Non-pigmented ciliary epithelial cell (primary cell): ENCODE measurements at places on chromosomes 5 and 9.

DNA sequence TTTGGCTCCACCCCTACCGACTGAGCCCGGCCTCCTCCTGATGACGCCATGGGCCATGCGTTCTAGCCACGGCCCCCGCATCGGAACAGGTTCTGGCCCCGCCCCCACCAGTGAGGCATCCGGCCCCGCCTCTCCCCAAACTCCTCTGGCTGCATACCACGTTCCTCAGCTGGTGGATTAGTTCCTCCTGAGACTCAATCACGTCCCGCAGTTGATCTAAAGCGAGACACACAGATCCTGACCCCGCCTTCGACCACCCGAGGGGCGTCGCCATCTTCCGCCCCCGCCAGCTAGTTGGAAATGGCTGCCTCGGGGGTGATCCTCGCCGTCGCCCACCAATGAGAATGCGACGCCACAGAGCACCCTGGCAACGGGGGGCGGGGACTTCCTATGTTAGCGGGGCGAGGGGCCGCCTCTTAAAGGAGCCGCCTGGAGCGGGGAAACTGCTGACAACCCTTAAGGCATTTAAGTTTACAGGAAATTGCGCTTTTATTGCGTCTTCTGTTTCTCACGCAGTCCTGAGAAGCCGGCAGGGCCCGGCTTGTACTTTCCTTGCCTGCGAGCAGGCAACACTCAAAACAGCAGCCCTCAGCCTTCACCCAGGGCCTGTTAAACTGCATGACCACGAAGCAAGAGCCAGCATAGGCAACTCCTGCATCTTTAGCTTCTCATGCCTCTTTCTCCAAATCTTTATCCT is at the start of gene SPATA24:
TSS of gene SPATA24 (minus strand) at position 303 of the 697 bp plus-strand sequence. CDS start at position 274, 29 bp downstream.
- DNase-seq, result peak; percentile 83

DNA sequence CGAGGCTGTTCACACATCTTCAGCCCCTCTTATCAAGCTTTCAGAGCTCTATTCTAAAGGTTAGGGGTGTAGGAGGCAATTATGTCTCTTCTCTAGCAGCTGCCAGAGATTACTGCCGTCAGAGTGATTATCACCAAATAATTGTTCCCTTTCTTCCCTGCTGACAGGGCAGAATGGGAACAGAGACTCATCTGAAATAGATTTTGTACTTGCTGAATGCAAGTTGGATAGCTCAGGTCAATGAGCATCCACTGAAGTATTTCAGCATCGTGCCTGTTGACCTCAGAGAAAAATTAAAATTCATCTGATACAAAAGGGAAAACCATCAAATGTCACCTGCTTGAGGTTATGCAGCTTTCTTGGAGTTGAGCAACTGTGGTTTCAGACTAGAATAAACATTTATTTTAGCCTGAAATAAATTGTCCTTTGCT is 213.7 kb upstream of the MAP3K1 start:
- DNase-seq, result peak; percentile 8

DNA sequence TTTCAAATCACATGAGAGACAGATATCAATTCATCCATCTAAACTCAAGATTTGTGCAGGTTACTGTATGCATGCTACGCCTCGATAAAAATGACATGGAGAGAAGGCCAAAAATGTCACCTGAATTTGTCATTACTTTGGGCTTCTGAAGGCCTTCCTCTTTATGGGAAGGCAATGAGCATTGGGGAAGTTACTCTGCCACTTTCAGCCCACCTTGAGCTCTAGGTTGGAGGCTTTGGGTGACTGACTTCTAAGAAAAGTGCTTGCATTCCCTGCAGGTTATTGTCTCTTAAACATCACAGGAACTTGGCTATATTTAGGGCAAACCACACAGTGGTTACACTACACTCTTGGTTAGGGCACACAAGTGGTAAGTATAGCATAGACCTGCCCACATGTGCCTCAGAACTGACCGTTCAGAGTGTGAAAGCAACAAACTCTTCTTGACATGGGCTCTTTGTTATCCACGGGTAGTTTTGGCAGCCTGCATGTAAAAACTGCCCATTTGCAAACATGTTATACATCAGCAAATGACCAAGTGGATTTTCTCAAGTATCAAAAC is 169.5 kb downstream of the ZNF608 start:
- DNase-seq, result no peak

GRCh38 chr5:150389531-150390266 is 23.0 kb downstream of the CD74 start:
- no peak for DNase-seq

- DNase-seq, result no peak
Measured at GRCh38 chr9:133162861-133163503, 732 bp downstream of the GBGT1 start.

DNA sequence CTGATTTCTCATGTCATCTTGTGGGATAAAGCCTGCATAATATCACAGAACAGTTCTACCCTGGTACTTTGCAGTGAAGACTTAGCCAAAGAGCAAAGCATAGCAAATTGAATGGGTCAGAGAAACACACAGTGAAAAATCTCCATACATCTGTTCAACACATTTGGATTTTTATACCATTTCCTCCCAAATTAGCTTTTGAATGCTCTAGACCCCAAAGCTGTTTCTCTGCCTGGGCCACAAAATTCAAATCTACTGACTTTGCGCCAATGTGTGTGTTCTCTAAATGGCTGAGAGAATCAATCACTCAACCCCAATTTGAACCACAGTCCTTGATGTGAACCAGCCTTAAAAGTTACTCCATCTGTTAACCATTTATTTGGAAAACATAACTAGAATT is 236.9 kb upstream of the NFIL3 start:
- DNase-seq, result no peak

DNA sequence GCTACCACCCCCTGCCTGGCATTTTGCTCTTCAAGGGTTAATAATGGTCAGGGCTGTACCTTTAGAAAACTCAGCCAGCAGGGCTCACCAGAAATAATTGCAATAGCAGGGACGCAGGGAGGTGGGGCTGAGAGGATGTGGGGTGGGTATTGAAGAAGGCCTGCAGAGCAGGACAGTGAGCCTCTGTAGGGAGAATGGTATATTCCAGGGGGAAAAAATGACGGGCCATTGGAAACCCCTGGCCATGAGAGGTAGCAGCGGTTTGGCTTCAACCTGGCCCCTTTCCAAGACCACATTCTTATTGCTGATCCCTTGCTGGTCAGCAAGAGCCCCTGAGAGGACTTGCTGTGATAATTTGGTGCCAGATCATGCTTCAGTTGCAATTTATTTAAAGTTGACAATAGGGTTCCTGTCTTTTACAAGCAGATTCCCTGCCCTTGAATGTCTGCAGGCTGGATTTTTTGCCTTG is 36.7 kb upstream of the CTNNA1 start:
- DNase-seq, result no peak

GRCh38 chr5:127002390-127002789 is 28.0 kb downstream of the MARCHF3 start:
- DNase-seq, result no peak

DNA sequence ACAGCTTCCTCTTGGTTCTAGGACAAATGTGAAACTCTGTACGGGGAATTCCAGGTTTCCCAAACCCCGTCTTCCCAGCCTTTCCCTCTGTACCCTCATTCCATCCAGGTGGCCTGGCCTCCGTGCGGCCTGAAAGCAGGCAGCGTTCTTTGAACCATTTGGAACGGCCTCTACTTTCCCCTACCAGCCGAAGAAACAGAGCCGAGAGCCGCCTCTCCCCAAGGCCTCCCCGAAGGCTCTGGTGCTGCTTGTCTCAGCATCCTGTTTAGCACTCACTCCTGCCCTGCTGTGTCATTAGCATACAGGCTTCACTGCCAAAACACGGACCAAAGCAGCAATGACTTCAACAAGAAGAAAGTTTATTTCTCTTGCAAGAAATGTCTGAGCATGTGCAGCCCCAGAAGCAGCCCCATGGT is 137.7 kb downstream of the HSD17B3 start:
- DNase-seq, result no peak

DNA sequence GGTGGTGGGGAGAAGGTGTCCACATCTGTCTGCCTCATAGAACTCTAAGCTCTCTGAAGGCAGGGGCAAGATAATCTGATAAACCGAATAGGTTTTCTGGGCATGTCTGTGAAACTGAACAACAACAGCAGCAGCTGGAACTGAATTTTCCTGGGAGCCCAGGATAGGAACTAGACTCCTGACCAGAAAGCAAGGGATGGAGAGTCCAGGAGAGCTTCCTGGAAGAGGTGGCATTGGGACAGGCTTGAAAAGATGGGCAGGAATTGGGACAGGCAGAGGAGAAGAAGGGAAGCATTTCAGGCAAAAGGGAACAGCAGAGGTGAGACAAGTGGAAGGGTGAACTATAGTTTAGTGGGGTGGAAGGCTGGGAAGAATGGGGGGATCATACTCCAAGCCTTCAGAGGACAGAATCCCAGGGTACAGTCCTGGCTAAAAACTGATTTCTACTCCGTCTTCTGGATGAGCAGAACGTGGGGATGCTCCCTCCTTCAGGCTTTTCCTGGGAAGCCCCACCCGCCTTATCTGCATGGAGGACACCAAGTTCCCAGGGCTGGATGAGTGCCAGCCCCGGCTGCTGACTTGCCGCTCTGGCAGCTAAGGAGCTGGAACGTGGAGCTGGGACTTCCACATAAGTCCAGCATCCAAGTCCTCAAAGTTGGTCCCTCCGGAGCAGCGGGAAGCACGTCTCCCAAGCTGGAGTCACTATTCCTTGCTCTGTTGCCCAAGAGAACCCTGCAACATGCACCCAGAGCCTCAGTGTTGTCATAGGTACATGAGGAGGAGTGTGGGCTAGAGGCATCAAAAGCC is 13.9 kb upstream of the KIF12 start:
- no peak for DNase-seq

GRCh38 chr9:87113874-87114273 is 166.6 kb upstream of the GAS1 start:
- DNase-seq, result no peak

DNA sequence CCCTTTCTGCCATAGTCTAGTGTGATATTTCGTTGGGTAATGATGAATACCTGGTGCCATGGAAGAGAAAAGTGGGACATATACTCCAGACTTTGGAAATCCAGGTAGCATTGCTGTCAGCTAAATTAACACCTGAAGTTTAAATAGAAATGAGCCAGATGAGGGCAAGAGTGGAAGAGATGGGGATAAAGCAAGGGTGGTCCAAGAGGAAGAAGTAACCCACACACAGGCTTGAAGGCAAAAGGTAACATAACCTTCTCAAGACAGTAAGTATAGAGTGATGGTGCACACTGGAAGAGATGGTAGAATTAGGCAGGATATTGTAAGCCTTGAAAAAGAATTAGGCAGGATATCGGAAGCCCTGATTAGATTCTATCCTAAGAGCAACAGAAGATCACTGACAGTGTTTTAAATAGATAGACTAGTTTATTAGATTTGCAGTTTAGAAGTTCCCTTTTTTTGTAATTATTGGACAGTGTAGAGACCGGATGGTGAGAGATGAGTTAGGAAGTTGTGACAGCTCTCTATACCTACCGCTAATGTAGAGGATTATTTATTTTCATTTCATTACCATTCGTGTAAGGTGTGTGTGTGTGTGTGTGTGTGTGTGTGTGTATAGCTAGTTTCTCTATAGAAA is 16.8 kb downstream of the ANXA1 start:
- no peak for DNase-seq

DNA sequence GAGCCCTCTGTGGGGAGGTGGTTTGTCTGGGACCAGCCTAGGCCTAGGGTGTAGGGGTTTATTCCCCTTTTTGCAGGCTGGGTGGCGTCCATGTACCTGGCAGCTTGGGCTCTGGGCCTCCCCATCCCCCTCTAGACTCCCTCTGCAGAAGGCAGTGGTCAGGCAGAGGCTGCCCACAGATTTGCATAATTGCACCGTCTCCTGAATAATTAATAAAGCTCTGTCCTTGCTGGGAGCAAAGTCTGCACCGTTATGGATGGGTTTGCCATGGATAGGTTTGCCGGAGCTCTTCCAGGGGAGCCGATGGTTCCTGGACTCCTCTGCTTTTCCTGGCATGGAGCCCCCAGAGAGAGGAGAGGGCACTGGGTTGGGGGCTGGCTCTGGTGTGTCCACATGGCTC is 60.4 kb downstream of the DAB2IP start:
- DNase-seq, result no peak

- DNase-seq, result peak; percentile 42
Measured at GRCh38 chr9:134413890-134414623, 87.8 kb downstream of the RXRA start.

DNA sequence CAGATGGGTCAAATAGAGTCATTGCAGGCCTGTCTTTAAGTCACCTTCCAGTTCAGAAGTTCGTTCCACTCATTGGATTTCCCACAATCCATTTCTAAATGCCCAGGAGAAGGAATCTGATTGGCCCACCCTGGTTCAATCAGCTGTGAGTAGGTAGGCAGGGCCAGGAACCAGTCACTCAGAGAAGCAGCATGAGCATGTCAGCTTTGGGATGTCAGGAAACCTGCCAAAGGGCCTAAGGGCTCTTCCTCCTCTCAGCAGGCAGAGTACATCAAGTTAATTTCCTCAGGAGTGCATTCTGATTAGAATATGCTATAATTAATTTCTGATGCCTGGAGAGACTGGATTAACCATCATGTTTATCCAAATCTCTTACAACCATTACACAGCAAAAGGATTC is 412.9 kb upstream of the CCNH start:
- DNase-seq, result no peak

- DNase-seq, result no peak
Measured at GRCh38 chr9:13144166-13144775, 135.2 kb downstream of the MPDZ start.

DNA sequence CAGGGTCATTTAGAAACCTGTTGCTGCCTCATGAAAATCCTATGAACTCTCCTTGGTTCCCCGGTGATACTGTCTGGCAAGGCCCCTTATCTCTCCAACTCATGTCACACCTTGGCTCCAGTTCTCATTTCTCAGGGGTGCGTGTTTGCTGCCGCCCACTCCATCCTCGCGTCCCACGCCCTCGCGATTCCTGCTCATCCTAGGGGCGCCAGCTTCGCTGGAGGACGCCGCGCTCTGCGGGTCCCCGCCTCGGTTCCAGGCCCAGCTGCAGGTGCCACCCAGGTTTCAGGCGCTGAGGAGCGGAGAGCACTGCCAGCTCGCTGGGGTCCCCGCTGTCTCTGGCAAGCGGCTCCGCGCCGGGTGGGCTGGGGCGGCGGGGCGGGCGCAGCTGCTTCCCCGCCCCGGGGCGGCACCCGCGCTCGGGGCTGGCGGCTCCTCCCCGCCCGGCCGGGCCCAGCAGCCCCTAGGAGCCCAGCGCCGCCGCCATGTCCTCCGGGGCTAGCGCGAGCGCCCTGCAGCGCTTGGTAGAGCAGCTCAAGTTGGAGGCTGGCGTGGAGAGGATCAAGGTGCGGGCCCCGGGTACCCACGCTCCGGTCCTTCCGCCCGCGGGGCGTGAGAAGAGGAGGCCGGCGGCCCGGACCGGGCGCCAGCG is at the start of gene GNG10:
TSS of gene GNG10 (plus strand) at position 456 of the 652 bp plus-strand sequence. CDS start at position 486, 30 bp downstream.
- no peak for DNase-seq

GRCh38 chr9:114359801-114360200 is 28.0 kb downstream of the AKNA start:
- DNase-seq, result no peak

- no peak for DNase-seq
Measured at GRCh38 chr5:132849347-132849746, 16.9 kb downstream of the GDF9 start.
